ENCODE measurements at places on chromosomes 16 and 17. TPM values are rescaled to one million over a fixed set of nuclear protein-coding genes. Genes with fewer than 3 reads are reported as not detected.

Gene MPP2
- 5.8 TPM for polyA plus RNA-seq

Gene SSTR5
- polyA plus RNA-seq = 0.13 TPM

Gene MED13
- polyA plus RNA-seq = 49.0 TPM

Gene PRSS33
- polyA plus RNA-seq = 0.22 TPM

DNA sequence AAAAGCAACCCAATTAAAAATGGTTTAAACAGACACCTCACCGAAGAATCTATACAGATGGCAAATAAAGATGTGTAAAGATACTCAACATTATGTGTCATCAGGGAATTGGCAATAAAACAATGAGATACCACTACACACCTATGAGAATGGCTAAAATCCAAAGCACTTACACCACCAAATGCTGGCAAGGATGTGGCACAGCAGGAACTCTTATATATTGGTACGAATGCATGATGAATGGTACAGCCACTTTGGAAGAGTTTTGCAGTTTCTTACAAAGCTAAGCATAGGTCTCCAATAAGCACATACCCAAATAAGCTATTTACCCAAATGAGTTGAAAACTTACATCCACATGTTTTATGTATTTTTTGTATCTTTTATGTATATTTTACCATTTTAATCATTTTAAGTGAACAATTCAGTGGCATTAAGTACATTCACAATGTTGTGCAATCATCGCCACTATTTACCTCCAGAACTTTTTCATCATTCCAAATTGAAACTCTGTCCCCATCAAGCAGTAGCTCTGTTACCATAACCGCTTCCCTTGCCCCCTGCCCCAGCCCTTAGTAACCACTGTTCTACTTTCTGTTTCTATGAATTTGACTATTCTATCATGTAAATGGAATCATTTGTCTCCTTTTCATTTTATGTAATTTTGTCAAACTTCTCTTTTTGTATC, 6.7 kb upstream of the ALDH3A2 start:
- no peak for DNase-seq

GRCh38 chr17:61928101-61928436, 287 bp upstream of the INTS2 start:
- no peak for DNase-seq

DNA sequence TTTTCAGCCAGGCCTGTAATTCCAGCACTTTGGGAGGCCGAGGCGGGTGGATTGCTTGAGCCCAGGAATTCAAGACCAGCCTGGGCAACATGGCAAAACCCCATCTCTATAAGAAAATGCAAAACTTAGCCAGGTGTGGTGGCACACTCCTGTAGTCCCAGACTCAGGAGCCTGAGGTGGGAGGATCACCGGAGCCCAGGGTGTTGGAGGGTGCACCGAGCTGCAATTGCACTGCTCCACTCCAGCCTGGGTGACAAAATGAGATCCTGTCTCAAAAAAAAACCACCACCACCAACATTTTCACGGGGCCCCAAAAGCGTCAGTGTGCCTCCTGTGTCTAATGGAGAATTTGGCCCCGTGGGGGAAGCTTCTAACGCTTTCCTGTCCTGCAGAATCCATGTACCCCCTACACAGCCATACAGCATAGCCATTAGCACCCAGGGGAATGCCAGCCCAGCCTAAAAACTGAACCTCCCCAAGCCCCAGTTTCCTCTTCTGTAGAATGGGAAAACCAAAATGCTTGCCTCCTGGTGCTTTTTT, 22.2 kb upstream of the MAP3K14 start:
- DNase-seq = no peak

All from renal cortex interstitium (tissue), 15 donors.